HAP-1 (cell line): ENCODE measurements at places on chromosomes 4 and X.
A peak's percentile ranks its signal among the peaks of the same experiment; 100 is the strongest.

GRCh38 chr4:42050516-42051249 is 60.4 kb downstream of the SLC30A9 start:
- no peak for DNase-seq

DNA sequence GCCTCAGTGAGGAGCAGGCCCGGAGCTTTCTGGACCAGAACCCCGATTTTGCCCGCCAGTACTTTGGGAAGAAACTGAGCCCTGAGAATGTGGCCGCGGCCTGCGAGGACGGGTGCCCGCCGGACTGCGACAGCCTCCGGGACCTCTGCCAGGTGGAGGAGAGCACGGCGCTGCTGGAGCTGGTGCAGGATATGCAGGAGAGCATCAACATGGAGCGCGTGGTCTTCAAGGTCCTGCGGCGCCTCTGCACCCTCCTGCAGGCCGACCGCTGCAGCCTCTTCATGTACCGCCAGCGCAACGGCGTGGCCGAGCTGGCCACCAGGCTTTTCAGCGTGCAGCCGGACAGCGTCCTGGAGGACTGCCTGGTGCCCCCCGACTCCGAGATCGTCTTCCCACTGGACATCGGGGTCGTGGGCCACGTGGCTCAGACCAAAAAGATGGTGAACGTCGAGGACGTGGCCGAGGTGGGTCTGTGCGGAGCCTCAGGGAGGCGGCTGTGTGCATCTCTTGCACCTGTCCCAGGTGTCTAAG is 323 bp downstream of the PDE6B start:
- DNase-seq = no peak

DNA sequence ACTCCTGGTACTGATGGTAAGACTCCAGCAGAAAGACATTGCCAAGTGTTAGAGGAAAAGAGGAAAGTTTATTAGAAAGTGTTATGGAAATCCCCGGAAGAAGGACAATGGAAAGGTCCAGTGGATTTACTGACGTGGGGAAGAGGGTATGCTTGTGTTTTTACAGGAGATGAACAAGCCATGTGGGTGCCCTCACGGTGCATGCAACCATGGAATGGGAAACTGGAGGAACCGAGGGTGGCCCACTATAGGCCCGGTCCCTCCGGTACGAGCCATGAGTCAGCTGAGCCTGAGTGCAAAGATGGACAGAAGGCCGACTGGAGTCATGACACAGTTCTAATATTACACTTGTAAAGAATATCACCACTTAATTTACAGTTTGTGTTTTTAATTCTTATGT is 123.3 kb upstream of the ZCCHC13 start:
- DNase-seq = no peak

DNA sequence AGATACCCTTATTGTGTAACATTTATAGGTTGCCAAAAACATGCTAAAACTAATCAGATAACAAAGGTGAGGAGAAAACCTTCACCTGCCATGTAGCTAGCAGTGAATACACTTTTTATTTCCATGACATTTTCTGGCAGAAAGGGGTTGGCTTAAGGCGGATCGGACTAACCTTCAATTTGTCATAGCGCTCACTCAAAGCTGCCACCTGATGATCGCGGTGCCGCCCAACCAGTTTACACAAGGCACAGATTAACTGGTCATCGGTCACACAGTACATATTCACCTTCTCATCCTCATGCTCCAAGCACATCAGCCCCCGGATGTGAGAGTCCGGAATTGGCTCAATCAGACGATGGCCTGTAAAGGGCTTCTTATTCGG is 53.7 kb downstream of the MID1 start:
- DNase-seq = no peak

DNA sequence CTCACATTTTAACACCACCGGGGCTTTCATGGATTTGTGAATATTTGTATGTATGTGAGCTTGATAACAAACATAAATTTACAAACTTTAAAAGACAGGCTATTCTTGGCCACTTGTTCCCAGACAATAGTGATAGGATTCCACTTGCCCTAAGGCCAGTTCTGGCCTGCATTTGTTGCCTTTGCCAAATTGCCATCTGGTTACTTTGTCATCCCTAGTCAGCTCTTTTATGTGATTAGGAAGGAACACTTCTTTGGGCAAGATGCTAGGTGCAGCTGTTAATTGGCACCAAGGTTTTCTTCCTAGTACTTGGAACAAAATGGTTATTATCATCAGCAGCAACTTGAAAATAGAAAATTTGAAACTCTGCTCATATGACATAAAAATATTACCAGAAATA is 63.3 kb downstream of the CCSER1 start:
- DNase-seq = peak; percentile 40

GRCh38 chr4:165631208-165631894 is 241.7 kb upstream of the TLL1 start:
- DNase-seq = no peak

DNA sequence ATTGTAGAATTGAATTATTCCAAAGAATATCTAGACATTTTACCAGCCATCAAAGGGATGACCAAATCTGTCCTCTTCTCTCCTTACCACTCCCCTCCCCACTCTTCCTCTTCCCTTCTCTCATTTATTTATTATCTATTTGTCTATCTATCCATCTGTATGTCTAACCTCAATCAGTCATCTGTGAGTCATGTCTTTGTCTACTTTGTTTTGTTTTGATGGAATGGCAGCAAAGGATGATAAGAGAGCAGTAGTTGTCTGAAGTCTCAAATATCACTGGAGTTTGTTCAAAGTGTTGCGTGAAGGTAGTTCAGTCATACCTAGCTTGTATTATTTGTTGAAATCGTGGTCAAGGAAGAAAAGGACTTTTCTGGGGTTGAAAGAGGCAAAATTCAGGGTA is 34.7 kb upstream of the PGRMC2 start:
- DNase-seq = no peak

GRCh38 chrX:91080822-91081221 is 353.8 kb upstream of the PABPC5 start:
- DNase-seq = no peak
